NCI-H2107 (cell line): ENCODE measurements at places on chromosomes 11 and 22.

- DNase-seq, result no peak
These were observed 84.0 kb upstream of the FGF3 start for GRCh38 chr11:69903211-69903610.

- no peak for DNase-seq
These were observed 136.3 kb upstream of the TEAD1 start for GRCh38 chr11:12537778-12538401.

- no peak for DNase-seq
These were observed 15.7 kb downstream of the SPATA19 start for GRCh38 chr11:133829566-133829965.

GRCh38 chr11:12534549-12534948 lies 139.7 kb upstream of the TEAD1 start:
- DNase-seq, result no peak

DNA sequence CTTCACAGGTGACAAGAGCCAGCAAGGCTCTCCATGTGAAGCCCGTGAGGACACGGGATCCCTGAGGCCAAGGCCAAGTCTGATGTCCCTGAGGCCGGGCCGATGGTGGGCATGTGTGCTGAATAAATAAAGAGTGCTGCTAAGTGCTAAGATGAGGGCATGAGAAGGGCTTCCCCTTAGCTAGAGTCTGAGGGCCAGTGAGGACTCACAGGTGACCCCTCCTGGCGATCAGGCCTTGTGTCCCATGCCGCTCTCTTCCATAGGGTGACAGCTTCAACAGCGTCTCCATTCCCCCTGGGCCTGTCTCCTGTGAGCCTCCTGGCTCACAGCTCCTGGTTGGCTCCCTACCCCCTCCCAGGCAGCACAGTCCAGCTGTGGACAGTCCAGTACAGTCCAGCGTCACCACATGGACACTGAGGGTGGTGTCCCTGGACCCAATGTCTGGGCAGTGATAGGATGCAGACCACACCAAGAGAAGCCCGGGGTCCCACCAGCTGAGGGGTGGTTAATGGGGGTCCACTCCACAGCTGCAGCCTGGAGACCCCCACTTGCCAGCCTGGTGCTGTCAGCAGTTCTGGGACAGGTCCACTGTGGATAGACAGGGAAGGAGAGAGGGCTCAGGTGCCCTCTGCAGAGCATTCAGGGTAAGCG lies 1033.2 kb downstream of the TBC1D22A start:
- DNase-seq, result no peak

- DNase-seq, result no peak
These were observed 970 bp downstream of the OR5B21 start for GRCh38 chr11:58506935-58507334.

- DNase-seq, result no peak
These were observed 17.0 kb upstream of the IL2RB start for GRCh38 chr22:37166675-37167066.

DNA sequence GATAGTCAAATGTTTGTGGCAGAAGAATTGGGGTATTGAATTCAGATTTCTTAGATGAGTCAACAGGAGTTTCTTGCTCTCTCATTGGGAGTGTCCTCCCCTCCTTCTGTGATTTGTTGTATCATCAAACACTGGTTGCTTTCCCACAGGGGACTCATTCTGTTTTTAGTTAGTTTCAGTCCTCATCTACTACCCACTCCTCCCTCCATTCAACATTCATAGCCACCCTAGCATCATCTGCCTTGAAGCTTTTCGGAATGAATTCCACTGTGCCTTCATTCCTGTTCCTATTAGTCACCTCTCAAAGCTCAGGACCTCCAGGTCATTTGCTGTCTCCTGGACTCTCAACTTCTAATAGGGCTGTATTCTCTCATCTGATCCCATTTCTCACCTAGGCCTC lies 31.5 kb upstream of the RAB38 start:
- no peak for DNase-seq

DNA sequence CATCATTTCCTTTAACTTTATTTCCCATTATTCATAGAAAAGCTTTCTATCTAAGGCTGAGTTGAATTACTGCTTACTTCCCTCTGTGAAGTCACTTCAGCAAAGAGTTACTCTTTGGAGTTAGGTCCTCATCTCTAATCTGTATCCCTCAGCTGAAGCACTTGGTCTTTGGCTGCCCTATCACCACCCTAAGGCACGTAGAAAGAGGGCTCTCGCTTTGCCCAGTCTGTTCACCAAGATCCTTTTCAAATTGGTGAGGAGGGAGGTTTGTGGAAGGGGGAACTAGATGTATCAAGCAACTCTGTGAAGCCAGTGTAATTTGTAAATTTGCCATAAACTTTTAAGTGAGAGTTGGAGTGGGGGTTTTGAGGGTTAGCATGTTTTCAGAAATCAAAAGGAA lies 43.4 kb downstream of the PAX6 start:
- DNase-seq, result no peak

DNA sequence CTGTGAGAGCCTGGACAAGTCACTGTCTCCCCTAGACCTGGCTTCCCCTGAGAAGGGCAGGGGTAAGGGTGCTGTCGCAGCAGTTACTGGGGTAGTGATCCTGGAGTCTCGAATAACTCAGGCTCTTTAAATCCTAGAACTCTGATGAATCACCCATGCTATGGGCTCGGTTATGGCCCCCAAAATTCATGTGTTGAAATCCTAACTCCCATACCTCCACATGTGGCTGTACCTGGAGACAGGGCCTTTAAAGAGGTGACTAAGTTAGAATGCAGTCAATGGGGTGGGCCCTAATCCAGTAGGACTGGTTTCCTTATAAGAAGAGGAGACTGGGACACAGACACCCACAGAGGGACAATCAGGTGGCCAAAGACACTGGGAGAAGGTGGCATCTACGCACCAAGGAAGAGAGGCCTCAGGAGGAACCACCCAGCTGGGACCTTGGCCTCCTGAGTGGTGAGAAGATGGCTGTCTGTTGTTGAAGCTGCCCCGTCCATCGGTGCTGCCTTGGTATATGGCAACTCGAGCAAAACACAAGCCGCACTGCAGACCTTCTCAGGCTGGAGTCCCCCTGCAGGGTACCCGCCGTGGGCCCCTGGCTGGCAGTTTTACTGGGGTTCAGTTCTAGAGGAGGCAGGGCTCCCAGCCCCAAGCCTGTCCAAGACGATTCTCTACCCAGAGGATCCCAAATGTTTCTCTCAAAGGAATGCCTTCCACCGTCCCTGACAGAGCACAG lies 48.8 kb upstream of the SHISAL1 start:
- DNase-seq, result no peak

GRCh38 chr11:105357764-105358163 lies 218.2 kb upstream of the CARD18 start:
- no peak for DNase-seq
